ENCODE measurements at places on chromosomes 5 and 9.

GRCh38 chr5:107640568-107640967 lies 30.2 kb downstream of the EFNA5 start:
- DNase-seq: peak; percentile 14

GRCh38 chr9:112848316-112849151 lies 42.1 kb downstream of the SLC46A2 start:
- DNase-seq: no peak

GRCh38 chr5:36619012-36619635 lies 12.7 kb downstream of the SLC1A3 start:
- DNase-seq: no peak

DNA sequence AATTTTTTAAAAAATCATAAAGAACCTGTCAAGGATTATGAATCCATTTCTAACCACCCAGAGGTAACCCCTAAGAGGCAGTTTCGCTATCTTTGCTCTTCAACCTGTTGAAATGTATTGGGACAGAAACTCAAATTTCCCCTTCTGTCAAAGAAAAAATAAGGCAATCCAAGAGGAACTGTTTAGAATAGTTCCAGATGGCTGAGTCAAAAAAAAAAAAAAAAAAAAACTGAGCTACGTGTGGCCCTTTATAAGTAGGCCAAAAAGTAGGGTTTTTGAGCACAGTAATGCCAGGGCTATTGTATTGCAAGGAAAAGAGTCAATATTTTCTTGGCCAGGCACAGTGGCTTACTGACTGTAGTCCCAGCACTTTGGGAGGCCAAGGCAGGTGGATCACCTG lies 94.9 kb downstream of the RAD23B start:
- DNase-seq: no peak

DNA sequence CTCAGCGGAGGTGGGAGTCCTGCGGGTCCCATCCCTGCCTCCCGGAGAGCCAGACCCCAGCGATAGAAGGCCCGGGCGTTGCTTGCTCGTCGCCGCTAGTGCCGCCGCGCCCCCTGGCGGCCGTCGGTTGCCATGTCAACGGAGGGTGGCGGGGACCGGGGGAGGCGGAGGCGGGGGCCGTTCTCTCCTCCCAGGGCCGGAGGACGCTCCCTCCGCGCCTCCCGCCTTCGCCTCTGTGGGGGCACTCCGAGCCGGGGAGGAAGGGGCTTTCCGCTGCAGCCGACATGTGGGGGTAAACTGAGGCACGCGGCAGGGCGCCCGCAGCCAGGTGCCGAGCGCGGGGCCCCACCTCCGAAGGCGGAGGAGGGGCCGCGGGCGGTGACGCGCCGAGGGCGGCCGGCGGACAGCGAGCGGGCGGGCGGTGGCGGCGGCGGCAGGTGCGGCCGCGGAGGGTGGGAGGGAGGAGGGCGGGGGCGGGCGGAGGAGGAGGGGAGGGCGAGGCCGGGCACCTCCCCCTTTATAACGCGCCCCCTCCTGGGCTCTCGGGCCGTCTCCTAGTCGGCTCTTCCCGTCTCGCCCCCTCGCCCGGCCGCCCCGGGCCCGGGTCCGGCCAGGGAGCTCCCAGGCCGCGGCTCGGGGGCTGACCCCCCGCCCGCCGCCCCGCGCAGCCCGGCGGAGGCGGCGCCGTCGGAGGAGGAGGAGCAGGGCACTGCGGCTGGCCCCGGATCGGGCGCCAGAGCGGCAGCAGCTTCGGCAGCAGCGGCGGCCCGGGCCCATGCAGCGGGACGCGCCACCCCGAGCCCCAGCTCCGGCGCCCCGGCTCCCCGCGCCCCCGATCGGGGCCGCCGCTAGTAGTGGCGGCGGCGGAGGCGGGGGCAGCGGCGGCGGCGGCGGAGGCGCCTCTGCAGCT lies 556 bp upstream of the CDK9 start:
- peak; percentile 91 for DNase-seq

GRCh38 chr5:143174714-143175398 lies 228.6 kb downstream of the NR3C1 start:
- no peak for DNase-seq

DNA sequence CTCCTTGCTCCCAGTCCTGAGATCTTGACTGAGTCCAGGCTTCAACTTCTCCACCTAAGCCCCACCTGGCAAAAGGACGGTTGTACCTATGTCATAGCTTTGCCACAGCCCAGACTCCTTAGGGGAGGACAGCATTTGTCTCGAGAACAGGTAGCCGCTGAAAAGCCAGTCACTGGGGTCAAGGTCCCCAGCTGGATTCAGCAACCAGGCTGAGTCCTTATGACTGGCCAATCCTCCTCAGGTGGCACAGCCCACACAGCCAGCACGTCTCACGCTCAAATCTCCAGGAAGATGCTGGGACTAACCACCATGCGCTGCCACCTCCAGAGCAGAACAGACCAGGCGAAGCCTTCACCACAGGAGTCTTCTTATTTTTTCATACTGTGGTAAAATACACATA lies 27.9 kb upstream of the SMU1 start:
- no peak for DNase-seq

Data from RPMI8226 (cell line).